ENCODE measurements at places on chromosomes 7 and 10.

DNA sequence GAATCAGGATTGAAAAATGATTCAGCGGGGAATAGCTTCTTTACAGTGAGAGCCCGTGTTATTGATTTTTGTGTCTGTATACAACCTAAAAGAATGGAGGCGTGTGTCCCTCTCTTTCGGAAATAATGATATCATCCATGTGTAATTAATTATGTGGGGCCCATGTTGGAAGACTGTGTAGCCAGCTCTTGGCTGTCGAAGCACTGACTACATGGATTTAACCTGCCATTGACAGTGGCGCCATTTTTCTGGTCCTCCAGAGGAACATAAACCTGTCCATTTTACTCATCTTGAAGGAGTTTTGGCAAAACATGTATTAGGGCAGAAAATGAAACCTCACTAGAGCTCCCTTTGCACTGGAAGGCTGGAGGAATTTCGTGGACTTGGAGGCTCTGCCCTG, 119.6 kb downstream of the ITIH5 start:
- no peak for DNase-seq

- DNase-seq, result no peak
Measured at GRCh38 chr7:22343071-22343470, 13.9 kb downstream of the RAPGEF5 start.

GRCh38 chr7:148615085-148615730, 24.6 kb downstream of the C7orf33 start:
- DNase-seq, result no peak

DNA sequence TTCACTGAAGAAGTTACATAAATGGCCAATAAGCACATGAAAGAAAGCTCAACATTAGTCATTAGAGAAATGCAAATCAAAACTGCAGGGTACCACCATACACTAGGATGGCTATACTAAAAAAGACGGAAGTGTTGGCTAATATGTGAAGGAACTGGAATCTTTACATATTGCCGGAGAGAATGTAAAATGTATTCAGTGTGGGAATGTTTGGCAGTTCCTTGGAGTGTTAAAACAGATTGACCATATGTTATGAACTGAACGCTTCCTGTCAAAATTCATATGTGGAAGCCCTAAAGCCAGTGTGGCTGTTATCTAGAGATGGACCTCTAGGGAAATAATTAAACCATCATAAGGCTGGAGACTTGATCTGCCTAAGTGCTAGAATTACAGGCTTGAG, 33.1 kb downstream of the SUV39H2 start:
- DNase-seq, result no peak

DNA sequence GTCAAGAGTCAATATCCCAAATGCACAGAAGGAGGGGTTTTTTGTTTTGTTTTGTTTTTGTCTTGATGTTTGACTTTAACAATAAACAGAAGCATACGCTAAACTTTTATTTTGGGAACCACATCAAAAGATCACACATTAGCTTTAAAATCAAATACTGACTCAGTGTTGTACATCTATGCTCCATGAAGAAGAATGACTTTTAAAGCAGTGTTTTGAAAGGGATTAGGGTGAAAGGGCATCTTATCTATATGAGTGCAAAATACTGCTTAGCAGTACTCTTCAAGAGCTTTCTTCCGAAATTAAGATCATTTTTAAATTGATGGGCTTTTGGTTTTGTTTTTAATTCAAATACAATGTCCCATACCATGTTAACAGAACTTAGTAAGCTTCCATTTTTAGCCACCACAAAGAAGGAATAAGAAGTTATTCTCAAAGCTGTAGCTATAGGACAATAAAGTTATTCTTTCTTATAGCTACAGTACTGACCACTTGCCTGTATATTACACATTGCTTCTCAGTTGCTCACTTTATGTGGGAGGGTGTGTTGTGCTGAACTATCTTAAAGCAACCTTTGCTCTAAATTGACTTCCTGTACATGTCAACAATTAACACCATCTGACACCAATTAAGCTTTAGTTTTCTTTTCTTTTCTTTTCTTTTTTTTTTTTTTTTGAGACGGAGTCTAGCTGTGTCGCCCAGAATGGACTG, 144.3 kb upstream of the KAT6B start:
- no peak for DNase-seq

DNA sequence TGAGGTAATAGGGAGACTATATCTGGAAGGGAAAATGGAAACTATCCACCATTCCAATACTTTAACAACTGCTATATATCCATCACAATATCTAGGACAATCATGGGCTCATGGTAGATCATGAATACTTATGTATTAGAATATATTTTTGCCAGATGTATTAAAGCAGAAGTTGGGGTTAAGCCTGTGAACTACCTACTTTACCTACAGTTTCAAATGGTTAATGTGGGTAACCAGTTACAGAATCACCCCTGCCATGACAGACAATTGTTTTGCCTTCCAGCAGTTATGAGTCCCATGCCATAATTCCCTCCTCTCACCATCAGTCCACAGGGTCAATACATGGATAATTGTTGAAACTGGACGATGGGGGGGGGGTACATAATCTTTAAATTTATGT, 29.9 kb upstream of the RAPGEF5 start:
- no peak for DNase-seq

- no peak for DNase-seq
Measured at GRCh38 chr10:66680886-66681285, 244.9 kb upstream of the LRRTM3 start.

DNA sequence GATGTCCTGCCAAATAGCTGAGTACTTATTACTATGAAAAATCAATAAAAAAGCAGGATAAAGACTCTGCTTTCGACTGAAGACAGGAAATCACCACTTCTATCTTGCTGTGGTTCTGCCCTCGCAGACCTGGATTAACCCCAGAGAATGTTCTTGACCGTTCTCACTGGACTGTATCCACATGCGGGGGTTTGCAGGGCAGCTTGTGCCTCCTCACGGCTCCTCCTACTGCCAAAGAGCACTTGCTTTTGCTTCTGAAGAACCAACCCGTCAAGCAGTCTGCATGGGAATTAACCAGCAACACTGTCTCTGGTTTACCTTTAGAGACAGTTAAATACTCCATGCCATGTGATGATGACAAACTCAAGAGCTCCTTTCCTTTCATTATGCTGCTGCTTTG, 184.0 kb downstream of the GFRA1 start:
- DNase-seq, result no peak

DNA sequence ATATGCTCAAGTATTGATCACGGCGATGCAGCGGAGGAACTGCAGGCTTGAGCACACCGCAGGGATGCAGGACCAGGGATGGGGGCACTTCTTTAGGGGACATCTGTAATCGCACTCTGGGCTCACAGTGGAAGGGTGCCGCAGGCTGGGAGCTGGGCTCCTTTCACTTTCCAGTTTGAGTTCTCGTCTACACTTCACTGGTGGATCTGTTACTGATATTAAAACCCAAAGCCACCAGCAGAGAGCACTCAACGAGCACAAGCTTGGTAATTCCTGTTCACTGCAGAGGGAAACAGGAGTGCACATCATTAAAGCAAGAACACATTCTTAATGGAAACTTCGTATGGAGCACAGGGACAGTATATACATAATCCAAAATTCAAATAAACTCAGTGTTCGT, 91.3 kb downstream of the PARD3 start:
- no peak for DNase-seq

DNA sequence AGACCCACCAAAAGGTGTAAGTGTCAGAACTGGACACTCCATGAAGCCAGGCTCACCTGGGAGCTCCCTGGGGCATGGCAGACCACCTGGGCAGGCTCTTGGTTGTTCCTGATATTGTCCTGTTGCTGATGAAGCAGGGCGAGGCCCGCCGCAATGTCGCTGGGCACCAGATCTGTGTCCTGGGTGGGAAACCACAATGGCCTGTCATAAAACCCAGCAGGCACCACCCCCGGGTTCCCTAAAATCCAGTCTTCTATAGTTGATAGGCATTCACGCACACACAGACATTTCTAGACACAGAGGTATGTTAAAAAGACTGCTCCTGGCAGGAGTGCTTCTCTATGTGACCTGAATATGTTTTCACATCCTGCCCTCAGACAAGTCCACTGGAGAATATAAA, 15.0 kb downstream of the DAGLB start:
- DNase-seq, result no peak

DNA sequence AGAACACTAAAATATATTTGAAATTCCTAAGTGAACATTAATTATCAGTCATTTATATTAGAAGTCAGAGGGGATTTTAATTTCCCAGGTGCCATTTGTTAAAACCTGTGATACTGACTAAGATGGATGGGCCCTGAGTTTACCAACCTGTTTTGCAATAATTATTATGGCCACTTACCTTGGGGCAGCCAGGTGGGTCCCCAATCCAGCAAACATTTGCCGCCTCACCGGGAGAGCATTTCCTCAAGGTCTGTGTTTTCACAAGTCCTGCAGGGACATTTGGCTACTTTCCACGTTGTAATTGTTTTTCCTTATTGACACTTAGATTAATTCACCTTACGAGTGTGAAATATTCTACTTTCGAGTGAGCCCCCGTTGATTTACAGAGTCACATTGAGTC, 251.2 kb upstream of the PPP2R2D start:
- no peak for DNase-seq

DNA sequence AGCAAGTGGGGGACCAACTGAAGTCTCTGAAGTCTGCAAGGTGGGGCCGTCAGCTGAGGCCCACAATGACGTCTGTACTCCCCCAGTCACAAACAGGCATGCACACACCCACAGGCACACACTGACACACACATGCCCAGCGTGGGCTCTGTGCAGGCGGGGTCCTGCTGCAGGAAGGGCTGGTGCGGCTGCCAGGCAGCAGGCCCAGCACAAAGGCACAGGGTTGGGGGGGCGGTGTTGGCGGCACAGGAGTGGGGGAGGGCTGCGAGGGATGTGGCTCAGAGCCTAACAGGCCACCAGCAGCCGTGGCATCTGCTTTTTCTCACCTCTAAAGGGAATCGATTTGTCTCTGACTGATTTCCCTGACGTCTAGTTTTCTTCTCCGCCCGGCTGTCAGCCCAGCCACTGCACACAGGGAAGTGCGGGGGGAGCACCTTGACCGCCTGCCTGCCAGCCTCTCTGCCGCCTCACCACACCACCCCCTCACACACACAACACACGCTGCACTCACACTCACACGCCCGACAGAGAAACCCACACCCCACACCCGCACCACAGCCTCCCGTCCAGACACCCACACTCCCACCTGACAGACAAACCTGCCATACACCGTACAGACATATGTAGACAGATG, 43.5 kb upstream of the ZMIZ1 start:
- no peak for DNase-seq

- no peak for DNase-seq
Measured at GRCh38 chr7:25308906-25309705, 80.8 kb upstream of the NPVF start.

- no peak for DNase-seq
Measured at GRCh38 chr10:62511238-62511637, 137.1 kb downstream of the ZNF365 start.

DNA sequence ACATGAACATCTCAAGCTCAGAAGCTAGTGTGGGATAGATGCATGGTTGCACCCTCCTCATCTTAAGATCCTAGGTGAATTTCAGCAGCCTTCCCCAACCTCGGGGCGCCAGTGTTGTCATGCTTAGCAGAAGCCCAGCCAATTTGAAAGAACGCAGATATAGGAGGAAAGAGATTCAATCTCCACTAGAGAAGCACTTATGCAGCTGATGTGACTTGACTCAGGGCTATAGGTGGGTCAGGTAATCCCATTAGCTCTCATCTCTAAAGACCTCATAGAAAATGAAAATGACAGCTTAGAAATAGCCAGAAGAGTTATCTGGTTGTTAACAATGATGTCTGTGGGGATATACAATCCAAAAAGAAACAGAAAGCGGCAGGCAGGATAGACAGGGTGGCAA, 310.5 kb downstream of the GPAM start:
- no peak for DNase-seq

DNA sequence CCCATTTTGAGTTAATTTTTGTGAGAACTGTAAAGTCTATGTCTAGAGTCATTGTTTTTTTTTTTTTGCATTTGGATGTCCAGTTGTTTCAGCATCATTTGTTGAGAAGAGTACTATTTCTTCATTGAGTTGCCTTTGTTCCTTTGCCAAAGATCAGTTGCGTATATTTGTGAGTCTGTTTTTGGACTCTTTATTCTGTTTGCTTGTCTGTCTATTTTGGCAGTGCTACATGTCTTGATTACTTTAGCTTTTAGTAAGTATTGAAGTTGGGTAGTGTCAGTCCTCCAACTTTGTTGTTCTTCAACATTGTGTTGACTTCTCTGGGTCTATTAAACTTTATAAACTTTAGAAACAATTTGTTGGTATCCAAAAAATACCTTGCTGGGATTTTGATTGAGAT, 31.6 kb downstream of the CCDC7 start:
- no peak for DNase-seq

Data from germinal center (tissue), 1 donor.